ENCODE measurements at places on chromosomes 3 and 15. TPM values are rescaled to one million over a fixed set of nuclear protein-coding genes. Genes with fewer than 3 reads are reported as not detected.

The BUB1B gene
- 16.3 TPM for total RNA-seq

The CAV3 gene
- total RNA-seq: not detected

The ANKRD63 gene
- total RNA-seq: not detected

The SPINK8 gene
- total RNA-seq: not detected

The SLC2A2 gene
- not detected for total RNA-seq

The TWF2 gene
- 81.7 TPM for total RNA-seq

The P2RY14 gene
- total RNA-seq: not detected

The KIF9 gene
- 7.1 TPM for total RNA-seq

The TMEM266 gene
- total RNA-seq: 0.26 TPM

The TLR9 gene
- total RNA-seq: 0.13 TPM

The GOLGA8N gene
- total RNA-seq: 5.7 TPM

The ADPRH gene
- 3.5 TPM for total RNA-seq

The RYR3 gene
- not detected for total RNA-seq

The TRIM71 gene
- total RNA-seq: not detected

The ZBBX gene
- 0.11 TPM for total RNA-seq

The IDH2 gene
- 79.3 TPM for total RNA-seq

The TMEM108 gene
- not detected for total RNA-seq

The SLC6A20 gene
- not detected for total RNA-seq

The GP9 gene
- not detected for total RNA-seq

The CDC25A gene
- 3.7 TPM for total RNA-seq

The COLQ gene
- 0.97 TPM for total RNA-seq

The XCR1 gene
- not detected for total RNA-seq

The PODXL2 gene
- total RNA-seq: 1.1 TPM

The SUCNR1 gene
- under 0.01 TPM for total RNA-seq

The ISL2 gene
- not detected for total RNA-seq

The PLA2G4F gene
- total RNA-seq: not detected

The SLC6A1 gene
- not detected for total RNA-seq

The DZIP1L gene
- 32.0 TPM for total RNA-seq

The CGNL1 gene
- total RNA-seq: 4.7 TPM

The FBXL2 gene
- total RNA-seq: 22.4 TPM

The CIDEC gene
- not detected for total RNA-seq

The CLDN11 gene
- total RNA-seq: 39.6 TPM

The PROS1 gene
- total RNA-seq: 59.1 TPM

The RASL12 gene
- 0.52 TPM for total RNA-seq

The CHRM5 gene
- not detected for total RNA-seq

The TM4SF1 gene
- 630 TPM for total RNA-seq

The GPR171 gene
- not detected for total RNA-seq

The TM4SF18 gene
- total RNA-seq: 0.86 TPM

The FAIM gene
- 17.0 TPM for total RNA-seq

The RPL39L gene
- 22.3 TPM for total RNA-seq

The DNAH12 gene
- 0.13 TPM for total RNA-seq

The CCDC191 gene
- total RNA-seq: 5.0 TPM

The PTPRG gene
- total RNA-seq: 110 TPM

The CCK gene
- total RNA-seq: not detected

The ACTC1 gene
- total RNA-seq: 1.2 TPM

The AADACL2 gene
- total RNA-seq: not detected

The ANKUB1 gene
- not detected for total RNA-seq

The VEPH1 gene
- 55.6 TPM for total RNA-seq

The TP63 gene
- total RNA-seq: 1.9 TPM

The NMNAT3 gene
- total RNA-seq: 1.7 TPM

The PRKCD gene
- total RNA-seq: 4.8 TPM

The ITGA11 gene
- total RNA-seq: 306 TPM

The C15orf39 gene
- total RNA-seq: 6.1 TPM

The MESD gene
- 19.2 TPM for total RNA-seq

Measured in articular chondrocyte of knee joint (primary cell).